ENCODE measurements at places on chromosomes 16 and 17.

GRCh38 chr17:29049541-29050145 lies 6.7 kb downstream of the PIPOX start:
- no peak for DNase-seq

DNA sequence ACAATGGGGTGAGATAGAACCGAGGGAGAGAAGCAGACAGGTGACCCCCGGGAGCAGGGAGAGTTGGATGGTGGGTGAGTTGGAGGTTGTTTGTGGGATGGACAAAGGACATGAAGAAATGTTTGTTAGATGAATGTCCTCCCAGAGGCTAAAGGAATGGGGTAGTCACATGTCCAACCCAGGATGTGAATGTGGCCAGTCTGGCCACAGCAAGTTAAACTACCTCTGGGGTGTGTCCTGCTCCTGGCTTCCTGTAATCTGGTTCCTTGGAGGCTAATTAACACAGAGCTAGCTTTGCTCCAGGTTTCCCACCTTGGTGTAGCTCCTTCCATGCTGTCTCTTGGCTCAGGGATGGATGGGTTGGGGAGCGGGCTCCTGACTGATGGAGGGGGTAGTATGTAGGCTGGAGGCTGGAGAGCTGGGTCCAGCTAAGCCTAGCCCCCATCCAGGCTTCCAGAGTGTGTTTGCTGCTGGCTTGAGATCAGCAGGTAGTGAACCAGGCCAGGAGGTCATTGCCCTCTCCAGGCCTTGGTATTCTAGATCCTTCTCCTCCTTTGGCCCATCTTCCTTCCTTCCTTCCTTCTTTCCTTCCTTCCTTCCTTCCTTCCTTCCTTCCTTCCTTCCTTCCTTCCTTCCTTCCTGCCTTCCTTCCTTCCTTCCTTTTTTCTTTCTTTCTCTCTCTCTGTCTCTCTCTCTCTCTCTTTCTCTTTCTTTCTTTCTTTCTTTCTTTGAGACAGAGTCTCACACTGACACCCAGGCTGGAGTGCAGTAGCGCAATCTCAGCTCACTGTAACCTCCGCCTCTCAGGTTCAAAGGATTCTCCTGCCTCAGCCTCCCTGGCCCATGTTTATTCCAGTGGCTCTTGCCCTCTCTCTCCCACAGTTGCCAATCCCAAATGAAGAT lies 28.0 kb upstream of the UBE2G1 start:
- no peak for DNase-seq

DNA sequence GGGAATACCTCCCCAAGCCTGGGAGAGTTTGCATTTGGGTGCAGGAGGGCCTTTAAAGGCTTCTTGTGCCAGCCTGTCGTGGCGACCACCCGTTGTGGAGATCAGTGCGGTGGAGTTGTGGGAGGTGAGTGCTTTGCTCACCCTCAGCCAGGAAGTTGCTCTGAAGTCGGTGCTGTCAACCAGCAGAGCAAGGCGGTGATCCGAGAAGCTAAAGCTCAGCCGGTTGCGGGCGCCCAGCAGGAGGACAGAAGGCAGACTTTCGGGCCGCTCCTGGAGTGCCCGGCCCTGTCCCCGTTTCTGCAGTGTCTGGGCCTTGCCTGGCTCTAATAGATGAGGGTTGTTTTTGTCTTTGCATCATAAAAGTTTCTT lies 1.4 kb downstream of the UBE2I start:
- DNase-seq: no peak

DNA sequence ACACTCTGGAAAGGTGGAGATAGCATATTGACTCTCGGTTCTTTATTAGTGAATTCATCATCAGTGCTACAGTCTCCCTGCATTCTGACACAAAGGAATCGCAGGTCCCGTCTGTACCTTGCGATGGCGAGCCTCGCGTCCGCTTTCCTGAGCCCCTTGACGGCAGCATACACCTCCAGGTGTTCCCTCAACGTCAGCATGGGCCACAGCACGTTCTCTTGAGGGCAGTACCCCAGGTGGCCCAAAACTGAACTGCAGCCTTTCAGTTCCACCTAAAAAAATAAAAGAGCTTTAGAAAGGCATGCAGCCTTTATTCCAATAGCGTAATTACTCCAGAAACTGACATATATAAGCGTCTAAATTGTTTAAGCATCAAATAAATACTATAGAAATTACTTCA lies 24.2 kb upstream of the ABCA9 start:
- DNase-seq: no peak

DNA sequence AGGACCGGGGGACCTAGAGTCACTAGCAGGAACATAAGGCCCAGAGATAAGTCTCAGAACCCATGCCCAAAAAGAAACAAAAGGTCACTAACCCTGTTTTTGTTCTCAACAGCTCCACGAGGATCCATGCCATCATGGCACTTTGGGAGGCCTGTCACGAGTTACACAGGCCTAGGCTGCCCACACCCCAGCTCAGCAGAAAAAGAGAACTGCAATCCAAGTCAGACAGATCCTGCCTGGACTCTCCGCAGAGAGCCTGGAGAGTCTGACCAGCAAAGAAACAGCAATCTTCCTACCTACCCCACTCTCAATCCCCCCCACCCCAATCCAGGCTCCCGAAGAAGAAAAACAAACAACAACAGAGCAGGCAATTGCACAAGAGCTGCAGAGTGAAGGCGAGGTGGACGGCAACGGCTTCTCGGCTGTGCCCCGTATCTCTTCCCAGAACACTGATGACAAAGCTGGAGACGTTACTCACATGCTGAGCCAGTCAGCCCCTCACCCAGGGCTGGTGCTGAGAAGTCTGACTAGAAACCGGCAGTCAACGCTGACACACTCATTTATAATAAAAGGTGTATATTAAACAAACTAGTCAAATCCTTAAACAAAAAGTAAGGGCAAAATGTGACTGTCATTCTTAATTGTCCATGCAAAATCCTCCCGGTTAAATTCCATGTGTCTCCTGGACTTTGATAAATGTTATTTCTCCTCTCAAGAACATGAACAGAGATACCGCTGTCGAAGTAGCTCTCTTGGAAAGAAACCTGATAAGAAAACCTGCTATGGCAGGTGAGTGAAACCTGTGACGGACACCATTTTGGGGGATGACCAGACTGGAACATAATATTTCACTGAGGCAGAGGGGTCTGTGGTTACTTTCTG lies 89.3 kb downstream of the SMG6 start:
- DNase-seq: no peak

GRCh38 chr16:17460890-17461289 lies 9.9 kb downstream of the XYLT1 start:
- DNase-seq: no peak

GRCh38 chr17:27567563-27567859 lies 63.5 kb upstream of the LGALS9 start:
- DNase-seq: no peak

- DNase-seq: no peak
These were observed 10.1 kb downstream of the GSG1L start for GRCh38 chr16:28053461-28053860.

DNA sequence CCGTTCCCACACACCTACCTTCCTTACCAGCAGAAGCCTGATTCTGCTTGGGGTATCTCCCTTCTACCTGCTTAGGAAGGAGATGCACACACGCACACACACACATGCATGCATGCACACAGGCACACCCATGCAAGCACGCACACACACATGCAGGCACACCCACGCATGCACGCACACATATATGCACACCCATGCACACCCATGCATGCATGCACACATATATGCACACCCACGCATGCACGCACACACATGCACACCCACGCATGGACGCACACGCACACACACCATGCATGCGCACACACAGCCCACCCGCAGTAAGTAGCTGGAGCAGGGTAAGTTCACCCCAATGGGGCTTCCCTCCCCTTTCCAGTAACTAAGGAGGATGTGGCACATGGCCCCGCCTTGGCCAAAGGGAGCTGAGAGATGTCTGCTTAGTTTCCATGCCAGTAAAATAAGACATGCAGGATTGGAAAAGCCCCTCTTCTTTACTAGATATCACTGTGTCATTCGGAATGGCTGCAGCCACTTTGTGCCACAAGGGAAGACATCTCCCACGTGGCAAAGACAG lies 33.7 kb downstream of the ADCY9 start:
- DNase-seq: no peak

DNA sequence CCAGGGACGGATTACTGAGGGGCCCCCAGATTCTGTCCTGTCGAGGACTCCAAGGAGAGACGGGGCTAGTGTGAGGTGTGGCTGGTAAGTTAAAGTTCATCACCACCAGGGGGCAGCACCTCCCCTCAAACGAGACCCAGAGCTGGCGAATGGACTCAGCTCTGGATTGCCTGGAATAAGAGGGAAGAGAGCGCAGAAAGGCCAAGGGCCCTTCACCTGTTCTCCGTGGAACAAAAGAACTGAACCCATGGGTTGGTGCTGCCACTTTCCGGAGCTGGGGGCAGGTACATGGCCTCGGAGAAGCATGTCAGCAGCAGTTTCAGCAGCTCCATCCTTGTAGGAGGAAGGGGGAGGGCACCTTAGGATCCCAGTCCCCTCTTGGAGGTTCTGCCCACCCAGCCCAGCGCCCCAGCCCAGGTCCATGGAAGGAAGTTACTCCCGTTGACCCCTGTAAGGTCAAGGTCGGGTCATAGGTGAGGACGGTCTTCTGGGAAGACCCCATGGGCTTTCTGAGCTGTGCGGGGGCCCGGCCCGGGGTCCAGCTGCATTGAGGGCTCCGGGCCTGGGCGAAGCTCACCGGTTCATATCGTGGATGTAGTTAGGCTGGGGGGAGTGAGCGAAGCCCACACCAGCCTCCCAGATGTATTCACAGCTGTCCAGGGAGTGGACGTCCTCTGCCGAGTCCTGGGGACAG lies 10.8 kb downstream of the HID1 start:
- peak; percentile 30 for DNase-seq

GRCh38 chr17:64058621-64059020 lies 38.2 kb upstream of the ICAM2 start:
- no peak for DNase-seq

DNA sequence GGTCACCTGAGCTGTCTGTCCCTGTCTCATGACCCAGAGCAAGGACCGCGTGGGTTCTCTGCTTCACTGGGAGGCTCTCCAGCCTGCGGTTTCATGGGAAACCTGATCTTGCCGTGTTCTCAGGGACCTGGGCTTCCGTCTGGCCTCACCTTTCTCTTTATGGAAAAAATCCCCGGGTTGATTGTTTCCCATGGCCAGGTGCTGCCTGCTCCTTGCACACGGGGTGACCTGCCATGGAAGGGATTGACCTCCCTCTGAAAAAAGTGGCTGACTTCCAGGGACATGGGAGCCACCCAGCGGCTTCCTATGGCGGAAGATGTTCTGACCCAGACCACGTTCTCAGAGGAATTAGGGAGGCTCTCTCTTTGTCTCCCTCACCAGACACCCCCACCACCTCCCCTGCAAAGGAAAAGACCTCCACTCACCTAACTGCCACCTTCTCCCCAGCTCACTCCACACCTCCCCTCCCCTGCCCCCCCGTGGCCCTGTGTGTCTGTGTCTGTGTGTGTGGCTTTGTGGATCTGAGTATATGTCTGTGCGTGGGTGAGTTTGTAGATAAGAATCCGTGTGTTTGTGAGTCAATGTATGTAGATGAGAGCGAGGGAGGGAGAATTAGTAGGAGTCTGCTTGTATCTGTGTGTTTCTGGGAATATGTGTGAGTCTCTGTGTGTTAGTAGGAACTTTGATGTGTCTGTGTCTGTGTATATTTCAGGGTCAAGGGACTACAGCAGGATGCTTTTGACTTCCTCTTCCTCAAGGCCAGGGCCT lies 154.6 kb downstream of the NTN1 start:
- DNase-seq: no peak

DNA sequence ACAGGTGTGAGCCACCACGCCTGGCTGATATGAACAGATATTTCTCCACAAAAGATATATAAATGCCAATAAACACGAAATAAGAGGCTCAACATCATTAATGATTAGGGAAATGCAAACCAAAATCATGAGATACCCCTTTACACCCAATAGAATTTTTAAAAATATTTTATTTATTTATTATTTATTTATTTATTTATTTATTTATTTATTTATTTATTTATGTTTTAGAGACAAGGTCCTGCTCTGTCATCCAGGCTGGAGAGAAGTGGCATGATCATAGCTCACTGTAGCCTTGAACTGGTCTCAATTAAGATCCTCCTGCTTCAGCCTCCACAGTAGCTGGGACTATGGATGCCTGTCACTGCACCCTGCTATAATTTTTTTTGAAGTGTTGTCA lies 30.8 kb downstream of the APPBP2 start:
- DNase-seq: no peak

GRCh38 chr17:21036361-21036881 lies 6.4 kb downstream of the USP22 start:
- no peak for DNase-seq

- no peak for DNase-seq
These were observed 45.2 kb upstream of the STAC2 start for GRCh38 chr17:39270923-39271322.

- no peak for DNase-seq
These were observed 5.1 kb downstream of the CLCN7 start for GRCh38 chr16:1469693-1470201.

DNA sequence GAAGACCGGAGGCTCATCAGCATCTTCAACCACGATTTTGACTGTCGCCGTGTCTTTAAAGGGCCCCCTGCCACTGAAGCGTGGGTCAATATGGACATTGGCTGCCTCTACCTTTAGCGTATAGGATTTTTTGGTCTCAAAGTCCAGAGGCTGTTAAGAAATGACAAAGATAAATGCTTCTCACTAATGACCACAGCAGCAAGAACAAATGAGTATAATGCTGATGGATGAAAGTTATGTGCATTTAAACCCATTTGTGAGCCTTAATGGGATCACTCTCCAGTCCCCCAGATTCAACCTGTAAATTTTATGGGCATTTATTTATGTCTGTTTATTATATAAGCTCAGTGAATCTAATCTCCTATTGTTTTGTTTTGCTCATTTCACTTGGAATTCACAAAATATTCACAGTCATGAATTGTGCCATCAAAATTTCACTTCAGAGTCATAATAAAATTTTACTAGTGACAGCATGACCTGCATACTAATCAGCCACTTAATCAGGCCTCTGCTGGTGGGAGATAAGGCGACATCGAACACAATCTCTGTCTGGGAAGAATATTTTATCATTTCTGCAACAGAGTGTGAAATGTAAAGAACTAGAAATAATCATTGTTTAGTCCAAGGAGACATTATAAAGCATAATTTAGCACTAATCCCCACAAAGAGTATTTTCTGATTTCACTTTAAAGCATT lies 218.5 kb downstream of the CDH8 start:
- DNase-seq: no peak

- DNase-seq: no peak
These were observed 2.5 kb downstream of the TBX21 start for GRCh38 chr17:47735536-47736011.

- DNase-seq: no peak
These were observed 6.9 kb upstream of the SLC13A2 start for GRCh38 chr17:28466521-28467048.

DNA sequence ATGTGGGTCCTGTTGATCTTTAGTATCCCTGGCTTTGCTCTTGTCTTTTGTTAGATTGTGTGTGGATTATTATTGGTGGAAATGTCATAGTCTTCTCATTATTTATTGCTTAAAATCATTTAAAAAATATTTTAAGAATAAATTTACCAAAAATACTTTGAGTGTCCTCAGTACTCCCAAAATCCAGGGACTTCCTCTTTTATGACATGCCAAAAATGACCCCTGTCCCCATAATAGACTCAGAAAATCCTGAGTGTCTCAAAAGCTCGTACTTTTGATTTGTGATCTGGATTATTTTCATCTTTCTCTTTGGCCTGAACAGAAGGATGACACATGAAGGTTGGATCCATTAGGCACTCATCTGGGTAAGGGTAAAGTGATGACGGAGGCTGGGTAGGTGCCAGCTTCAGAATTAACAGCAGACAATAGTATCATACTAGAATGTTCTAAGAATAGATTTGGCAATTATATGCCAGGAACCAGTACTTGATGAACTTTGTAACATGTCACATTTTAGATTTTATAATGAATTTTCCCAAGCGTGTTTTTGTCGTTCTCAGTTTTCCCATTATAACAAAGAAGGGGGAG lies 602.2 kb upstream of the CDH8 start:
- DNase-seq: no peak
